Fibroblast of the aortic adventitia (primary cell): ENCODE measurements at places on chromosomes 16 and 17. TPM values are rescaled to one million over a fixed set of nuclear protein-coding genes. Genes with fewer than 3 reads are reported as not detected.

Gene EME1
- total RNA-seq: 9.1 TPM in 1 of 2 replicates, not detected in the other

Gene ACSM2B
- total RNA-seq: 0.49 TPM in 1 of 2 replicates, not detected in the other

Gene WFIKKN1
- total RNA-seq: 0.18 and 0.25 TPM in 2 replicates

Gene NEURL4
- 17.4 and 17.7 TPM in 2 replicates for total RNA-seq

Gene SMIM36
- total RNA-seq: not detected in 2 replicates

Gene DNAI2
- total RNA-seq: not detected in 2 replicates

Gene SDK2
- not detected in 2 replicates for total RNA-seq

Gene HERPUD1
- total RNA-seq: 34.0 and 151 TPM in 2 replicates

Gene NPIPB12
- total RNA-seq: 12.1 and 17.8 TPM in 2 replicates

Gene ADPRM
- 9.3 and 18.3 TPM in 2 replicates for total RNA-seq

Gene RHBDF2
- 1.4 and 2.6 TPM in 2 replicates for total RNA-seq

Gene CMTM1
- 3.2 TPM in 1 of 2 replicates, not detected in the other for total RNA-seq

Gene CDIP1
- 11.8 and 20.3 TPM in 2 replicates for total RNA-seq

Gene UTS2R
- not detected in 2 replicates for total RNA-seq

Gene CTRB1
- total RNA-seq: not detected in 2 replicates
